ENCODE measurements at places on chromosomes 5 and 9. TPM values are rescaled to one million over a fixed set of nuclear protein-coding genes. Genes with fewer than 3 reads are reported as not detected.
A peak's percentile ranks its signal among the peaks of the same experiment; 100 is the strongest.

GRCh38 chr5:98872674-98873073, 56.1 kb downstream of the CHD1 start:
- DNase-seq: no peak

DNA sequence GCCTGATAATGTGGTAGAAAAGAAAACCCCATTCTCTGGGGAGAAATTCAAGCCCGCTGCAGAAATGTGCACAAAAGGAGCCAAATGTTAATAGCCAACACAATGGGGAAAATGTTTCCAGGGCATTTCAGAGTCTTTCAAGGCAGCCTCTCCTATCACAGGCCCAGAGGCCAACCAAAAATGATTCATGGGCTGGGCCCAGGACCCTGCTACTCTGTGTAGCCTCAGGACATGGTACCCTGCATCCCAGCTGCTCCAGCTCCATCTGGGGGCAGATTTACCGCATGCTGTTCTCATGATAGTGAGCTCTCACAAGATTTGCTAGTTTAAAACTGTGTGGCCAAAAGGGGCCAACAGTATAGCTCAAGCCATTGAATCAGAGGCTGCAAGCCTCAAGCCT, 41.1 kb downstream of the RAPGEF6 start:
- DNase-seq: no peak

GRCh38 chr5:55149308-55149795, 10.6 kb upstream of the GPX8 start:
- DNase-seq: no peak

DNA sequence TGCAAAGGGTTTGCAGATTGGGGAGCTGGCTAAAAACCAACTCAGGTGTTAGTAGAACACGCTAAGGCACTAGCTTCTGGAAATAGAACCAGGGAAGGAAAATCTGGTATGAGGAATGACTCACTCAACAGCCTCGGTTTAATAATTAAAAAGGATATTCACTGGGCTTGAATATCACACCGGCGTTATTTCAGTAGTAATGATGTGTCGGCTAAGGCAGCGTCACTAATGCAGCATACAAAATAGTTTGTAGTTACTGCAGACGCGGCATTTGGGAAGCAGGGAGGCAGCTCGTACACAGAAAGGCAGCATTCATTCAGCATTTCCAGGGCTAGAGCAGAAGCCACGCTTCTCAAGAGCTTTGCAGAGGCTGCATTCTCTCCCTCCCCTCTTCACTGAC, 1.7 kb downstream of the ADRA1B start:
- no peak for DNase-seq

DNA sequence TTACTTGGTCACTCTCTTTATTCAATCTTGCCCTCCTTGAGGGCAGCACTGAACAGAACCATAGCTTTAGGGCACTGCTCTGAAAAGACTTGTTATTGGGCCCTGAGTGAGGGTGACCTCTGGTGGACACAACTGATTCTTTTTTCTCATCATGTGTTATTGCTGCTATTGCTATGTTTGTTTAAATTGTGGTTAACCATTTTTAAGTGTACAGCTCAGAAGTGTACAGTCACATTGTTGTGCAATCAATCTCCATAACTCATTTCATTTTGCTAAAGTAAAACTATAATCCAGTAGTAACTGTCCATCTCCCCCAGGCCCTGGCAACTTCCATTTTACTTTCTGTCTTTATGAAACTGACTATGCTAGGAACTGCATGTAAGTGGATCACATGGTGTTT, 351.1 kb upstream of the RIOK2 start:
- no peak for DNase-seq

GRCh38 chr9:129887334-129888292, 52.4 kb downstream of the USP20 start:
- DNase-seq: peak; percentile 69

FAT2 gene
- not detected for total RNA-seq

DNA sequence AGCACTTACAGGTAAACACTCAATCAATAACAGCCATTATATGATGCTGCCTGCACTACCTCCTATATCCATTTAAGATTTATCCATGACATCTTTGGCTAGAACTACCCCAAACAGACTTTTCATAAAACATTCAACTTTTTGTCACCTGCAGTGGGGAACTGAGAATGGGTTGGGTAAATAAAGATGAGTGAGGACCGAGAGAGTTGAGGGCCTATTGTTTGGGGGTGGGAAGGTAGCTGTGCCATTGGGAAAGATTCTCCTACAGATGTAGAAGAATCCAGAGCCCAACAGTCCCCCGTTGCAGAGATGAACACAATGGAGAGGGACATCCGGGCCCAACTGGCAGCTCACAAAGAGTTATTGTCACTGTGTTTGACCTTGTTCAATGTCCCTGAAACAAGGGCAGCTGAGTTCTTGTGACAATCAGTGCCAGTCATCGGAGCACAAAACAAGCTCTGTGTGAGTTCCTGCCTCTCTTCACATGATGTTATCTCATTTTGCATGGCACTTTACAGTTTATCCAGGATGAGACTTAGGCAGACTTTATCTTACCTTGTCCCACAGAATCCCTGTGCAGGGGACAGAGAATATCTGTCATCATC, 11.5 kb upstream of the SLC31A2 start:
- no peak for DNase-seq

GRCh38 chr5:42621662-42622061, 135.0 kb upstream of the CCDC152 start:
- DNase-seq: no peak

- no peak for DNase-seq
These were observed 24.9 kb downstream of the ATOX1 start for GRCh38 chr5:151733358-151734063.

C5orf52 gene
- total RNA-seq: not detected

GRCh38 chr5:171924493-171925122, 81.8 kb downstream of the FBXW11 start:
- DNase-seq: no peak

NUTM2G gene
- total RNA-seq: not detected

DNA sequence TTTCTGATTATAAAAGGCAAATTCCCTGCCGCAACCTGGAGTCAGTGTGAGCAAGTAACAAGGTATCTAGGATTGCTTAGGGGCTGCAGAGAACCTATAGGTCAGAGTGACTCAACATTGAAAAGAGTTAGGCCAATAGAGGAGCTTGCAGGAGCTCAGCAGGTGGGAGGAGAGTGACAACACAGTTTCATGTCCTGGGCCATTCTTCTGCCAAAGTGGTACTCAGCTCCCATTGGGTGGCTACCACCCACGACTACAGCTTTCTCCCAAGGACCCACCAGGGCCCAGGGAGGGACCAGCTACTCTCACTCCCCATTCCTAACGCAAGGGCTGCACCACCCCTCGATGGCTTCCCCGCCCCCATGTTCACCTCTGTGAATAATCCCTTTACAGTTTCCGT, 86.7 kb upstream of the SPATA31C2 start:
- no peak for DNase-seq

- DNase-seq: no peak
These were observed 43.0 kb upstream of the BOD1 start for GRCh38 chr5:173659423-173659822.

WNT8A gene
- total RNA-seq: not detected

- DNase-seq: no peak
These were observed 581.8 kb upstream of the C9orf72 start for GRCh38 chr9:28155067-28155466.

- DNase-seq: no peak
These were observed 13.7 kb upstream of the STOM start for GRCh38 chr9:121383715-121384114.

MEIKIN gene
- 1.5 TPM for total RNA-seq

KCNIP1 gene
- total RNA-seq: not detected

BTNL9 gene
- total RNA-seq: not detected

GRCh38 chr5:17190799-17191391, 26.5 kb upstream of the BASP1 start:
- no peak for DNase-seq

- DNase-seq: no peak
These were observed 45.1 kb upstream of the PUM3 start for GRCh38 chr9:2889023-2889422.

- no peak for DNase-seq
These were observed 36.6 kb upstream of the VCAN start for GRCh38 chr5:83434946-83435345.

TLE4 gene
- 154 TPM for total RNA-seq

DNA sequence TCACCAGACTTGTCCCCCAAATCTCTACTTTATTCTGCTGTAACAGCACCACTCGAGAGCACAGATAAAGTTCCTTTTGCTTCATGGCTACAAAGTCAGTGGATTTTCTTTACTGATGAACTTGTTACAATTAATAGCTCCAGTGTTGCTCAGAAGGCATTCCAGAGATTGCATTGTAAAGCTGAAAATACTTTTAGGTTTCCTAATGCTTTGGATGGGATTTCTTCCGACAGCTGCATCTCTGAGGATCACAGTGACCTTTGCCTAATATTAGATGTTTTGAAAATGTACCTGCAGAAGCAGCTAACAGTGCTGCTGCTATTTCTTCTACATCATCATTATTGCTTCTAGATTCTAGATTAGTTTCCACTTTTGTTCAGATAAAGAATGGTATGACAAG, 58.8 kb upstream of the TMEM171 start:
- DNase-seq: no peak

DNA sequence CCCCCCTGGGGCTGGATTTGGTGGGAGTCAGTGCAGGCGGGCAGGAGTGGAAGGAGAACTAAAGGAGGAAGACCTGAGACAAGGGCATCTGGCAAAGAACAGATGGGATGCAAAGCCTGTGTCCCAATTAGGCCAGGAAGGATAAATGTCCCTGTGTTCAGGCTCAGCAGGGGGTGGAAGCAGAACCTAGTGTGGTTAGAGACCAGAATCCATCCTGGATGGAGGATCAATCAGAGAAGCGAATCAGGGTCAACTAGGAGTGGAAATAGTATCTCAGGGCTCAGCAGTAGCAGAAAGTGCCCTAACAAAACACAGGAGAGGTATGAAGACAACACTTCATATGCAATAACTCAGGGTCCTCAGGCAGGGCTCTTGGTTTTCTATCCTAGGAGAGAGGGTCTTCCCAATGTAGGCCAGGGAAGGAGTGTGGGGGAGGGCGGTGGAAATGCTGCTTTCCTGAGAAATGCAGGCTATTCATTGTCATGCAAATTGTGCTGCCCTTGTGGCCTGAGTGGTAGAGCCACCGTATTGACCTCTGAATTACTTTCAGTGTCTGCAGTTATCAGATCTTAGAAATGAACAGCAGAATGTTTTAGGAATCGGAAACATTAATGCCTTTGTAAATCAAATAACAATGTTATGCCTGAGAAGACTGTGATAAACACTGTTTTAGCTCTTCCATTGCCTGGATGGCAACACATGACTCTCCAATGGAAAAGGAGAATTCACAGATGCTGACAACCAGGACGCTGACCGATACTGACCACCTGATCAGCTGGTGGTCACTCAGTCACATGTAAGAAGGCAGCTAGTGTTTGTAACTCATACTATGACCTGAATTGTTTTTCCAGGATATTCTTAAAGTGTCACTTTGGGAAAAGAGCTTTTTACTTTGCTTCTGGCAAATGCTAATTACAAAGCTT, 323.6 kb downstream of the SEMA5A start:
- DNase-seq: no peak

Data from T-helper 17 cell (primary cell).